ENCODE measurements at places on chromosomes 1 and 21. TPM values are rescaled to one million over a fixed set of nuclear protein-coding genes. Genes with fewer than 3 reads are reported as not detected.
A peak's percentile ranks its signal among the peaks of the same experiment; 100 is the strongest.

DNA sequence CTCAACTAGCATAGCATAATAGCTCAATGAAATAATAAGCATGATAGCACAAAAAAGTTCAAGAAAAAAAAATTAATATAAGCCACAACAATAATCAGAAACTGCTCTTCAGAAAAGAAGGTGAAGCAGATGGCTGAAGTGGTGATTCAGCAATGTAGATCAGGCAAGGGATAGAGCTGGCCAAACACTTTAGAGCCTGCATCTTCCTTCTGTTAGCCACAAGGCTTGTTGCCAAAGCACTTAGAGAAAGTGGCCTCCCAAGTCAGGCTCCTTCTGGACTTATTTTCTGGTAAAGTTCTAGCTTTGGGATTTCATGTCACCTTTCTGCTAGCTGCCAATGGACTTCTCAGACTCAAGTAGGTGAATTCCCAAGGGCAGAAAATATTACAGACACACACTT is 60.3 kb upstream of the C1orf87 start:
- peak; percentile 73 for DNase-seq

- DNase-seq: no peak
Observed at GRCh38 chr1:81029266-81029665, 771.5 kb upstream of the ADGRL2 start.

GRCh38 chr1:200960236-200960947 is 63.1 kb downstream of the KIF21B start:
- DNase-seq: no peak

GRCh38 chr1:154748405-154748775 is 121.7 kb downstream of the KCNN3 start:
- DNase-seq: no peak

DNA sequence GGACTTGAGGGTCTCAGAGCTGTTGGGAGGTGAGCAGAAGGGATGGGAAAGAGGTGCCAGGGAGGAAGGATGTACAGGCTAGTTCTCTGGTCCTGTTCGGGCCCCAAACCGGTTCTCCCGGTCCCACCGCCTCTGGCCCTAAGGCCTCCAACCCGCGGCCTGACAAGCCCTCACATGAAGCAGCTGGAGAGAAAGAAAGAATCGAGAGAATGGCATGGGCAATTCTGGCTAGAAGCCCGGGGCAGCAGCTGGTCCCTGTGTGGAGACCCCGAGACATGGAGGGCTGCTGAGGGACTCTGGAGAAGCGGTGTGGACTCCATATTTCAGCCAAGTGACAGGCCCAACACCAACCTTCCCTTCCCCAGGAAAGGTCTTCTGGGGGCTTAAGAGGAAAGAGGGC is 730 bp downstream of the CDC42SE1 start:
- DNase-seq: no peak

GRCh38 chr1:155173478-155174323 is at the start of gene TRIM46:
Gene TRIM46, plus strand, starts transcription at chr1:155173849. Its CDS starts 118 bp downstream, at chr1:155173967.
- DNase-seq: peak; percentile 59

Gene AGPAT3
- 27.8 TPM for total RNA-seq

Gene COL9A2
- total RNA-seq: 2.8 TPM

Gene ADGRL2
- total RNA-seq: 0.94 TPM

Gene DCST1
- not detected for total RNA-seq

Gene LRRC8B
- total RNA-seq: 0.30 TPM

Gene PDPN
- total RNA-seq: 4.1 TPM

Gene NBPF11
- 1.9 TPM for total RNA-seq

Measured in M059J (cell line).